ENCODE measurements at places on chromosomes 12 and 14.

- DNase-seq: no peak
Measured at GRCh38 chr12:607541-608001, 55.7 kb downstream of the NINJ2 start.

DNA sequence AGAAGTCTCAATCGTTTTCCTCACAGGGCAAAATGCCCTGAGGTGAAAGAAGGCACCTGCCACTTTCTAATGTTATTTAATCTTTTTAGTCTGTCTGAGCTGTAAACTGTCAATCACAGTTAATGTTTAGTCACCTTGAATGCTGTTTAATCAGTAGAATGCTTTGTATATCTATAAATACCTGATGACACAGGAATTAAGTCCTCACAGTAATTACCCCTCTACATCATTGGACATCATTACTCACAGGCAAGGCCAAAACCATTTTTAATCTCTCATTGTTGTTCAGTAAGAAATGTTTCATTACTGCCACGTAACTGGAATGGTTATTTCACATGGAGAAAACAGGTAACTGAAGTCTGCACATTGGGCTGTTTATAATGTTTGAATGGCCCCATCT lies 178.8 kb downstream of the EXOC5 start:
- no peak for DNase-seq

- no peak for DNase-seq
Measured at GRCh38 chr14:49280566-49280965, 305.6 kb downstream of the RPS29 start.

- DNase-seq: no peak
Measured at GRCh38 chr12:69578283-69578682, 7.0 kb upstream of the CCT2 start.

DNA sequence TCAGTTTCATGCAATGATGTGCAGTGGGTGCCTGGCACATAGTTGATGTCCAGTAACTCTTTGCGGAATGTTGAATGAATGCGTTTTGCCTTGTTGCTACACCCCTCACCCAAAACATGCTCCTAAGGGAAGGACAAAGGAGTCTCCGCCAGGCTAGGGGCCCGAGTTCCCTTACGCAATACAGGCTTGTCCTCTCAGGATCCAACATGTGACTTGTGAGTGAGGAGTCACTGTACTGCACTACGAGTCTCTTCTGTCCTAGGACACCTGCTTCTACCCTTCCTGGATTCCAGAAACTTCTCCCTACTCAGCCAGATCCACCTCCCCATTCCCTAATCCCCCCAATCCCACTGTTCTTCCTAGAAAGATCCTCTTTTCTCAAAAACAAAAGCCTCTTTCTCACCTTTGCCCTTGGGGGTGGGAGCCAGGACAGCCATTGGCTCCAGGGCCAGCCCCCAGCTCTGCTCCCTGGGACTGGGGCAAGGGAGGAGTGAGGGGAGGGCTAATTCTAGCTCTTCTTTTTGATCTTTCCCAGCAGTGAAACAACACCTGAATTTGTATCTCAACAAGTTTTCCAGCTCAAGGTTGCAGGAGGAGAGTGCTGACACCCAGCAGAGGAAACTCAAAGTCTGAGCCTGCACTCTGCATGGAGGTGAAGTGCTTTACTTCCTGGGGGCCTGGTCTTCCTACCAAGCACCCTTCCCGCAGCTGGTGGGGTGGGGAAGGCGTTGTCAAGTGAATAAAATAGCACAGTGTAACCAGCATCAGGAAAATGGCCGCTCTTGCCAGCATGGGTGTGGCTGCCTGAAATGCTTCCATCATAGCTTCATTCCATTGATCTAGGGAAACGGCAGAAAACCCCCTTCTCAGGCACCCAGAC lies 3.4 kb upstream of the OTUB2 start:
- DNase-seq: no peak

- no peak for DNase-seq
Measured at GRCh38 chr14:30225176-30225575, 297.5 kb upstream of the PRKD1 start.

- DNase-seq: no peak
Measured at GRCh38 chr12:46487567-46488131, 115.1 kb upstream of the SLC38A2 start.

DNA sequence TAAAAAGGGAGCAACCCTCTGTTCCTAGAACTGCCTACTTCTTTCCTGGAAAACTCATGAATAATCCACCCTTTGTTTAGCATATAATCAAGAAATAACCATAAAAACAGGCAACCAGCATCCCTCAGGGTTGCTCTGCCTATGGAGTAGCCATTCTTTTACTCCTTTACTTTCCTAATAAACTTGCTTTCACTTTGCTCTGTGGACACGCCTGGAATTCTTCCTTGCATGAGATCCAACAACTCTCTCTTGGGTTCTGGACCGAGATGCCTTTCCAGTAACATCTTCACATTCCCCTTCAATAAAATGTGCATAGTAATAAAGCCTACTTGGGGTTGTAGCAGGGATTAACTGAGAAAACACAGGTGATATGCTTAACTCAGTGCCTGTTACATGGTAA lies 286.4 kb upstream of the AMIGO2 start:
- no peak for DNase-seq

GRCh38 chr12:113879658-113880057 lies 86.5 kb downstream of the RBM19 start:
- DNase-seq: no peak

- DNase-seq: no peak
Measured at GRCh38 chr14:86712727-86713126, 1182.8 kb downstream of the FLRT2 start.

GRCh38 chr14:90850487-90850886 lies 34.3 kb upstream of the TTC7B start:
- DNase-seq: peak; percentile 6

DNA sequence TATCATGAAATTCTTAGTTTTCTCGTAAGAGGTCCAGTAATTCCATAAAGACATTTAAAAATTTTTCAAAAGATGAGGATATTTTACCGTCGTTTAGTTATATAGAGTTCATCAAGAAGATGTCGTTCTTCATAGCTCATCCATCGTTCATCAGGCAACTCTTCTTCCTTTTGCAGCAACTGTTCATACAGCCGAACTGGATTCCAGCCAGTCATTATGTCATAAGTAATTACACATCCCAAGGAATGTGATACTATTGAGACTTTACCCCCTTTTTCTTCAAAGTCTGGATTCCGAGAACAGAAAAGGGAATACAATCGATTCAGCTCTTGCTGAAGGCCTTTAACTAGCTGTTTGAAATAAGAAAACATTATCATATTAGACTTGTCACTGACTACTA lies 90.3 kb downstream of the DDHD1 start:
- DNase-seq: no peak

- DNase-seq: peak; percentile 60
Measured at GRCh38 chr14:89399594-89400068, 17.4 kb downstream of the FOXN3 start.

DNA sequence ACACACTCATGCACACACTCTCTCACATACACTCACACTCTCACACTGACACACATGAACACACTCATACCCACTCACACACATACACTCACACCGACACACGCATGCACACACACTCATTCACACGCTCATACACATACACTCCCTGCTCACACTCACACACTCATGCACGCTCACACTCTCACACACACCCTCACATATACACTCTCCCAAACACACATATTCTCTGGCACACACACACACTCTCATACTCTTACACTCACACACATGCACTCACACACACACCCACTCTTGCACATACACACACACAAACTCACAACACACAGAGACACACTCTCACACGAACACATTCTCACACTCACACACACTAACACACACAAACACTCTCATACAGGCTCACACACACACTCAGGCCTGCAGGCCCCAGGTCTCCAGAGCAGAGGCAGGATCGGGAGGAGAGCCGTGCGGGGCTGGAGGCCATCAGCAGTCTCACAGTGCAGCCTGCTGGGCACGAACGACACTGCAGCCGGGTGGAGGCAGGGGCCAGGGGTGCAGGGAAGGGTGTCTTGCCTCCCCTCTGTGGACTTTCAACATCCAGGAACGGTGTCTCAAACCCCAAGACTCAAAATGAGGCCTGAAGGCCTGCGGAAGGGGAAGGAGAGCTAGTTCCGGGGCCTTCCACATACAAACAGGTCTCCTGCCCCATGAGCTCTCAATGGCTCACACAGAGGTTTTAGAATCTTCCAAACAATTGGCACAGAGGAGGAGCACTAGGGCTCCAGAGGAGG lies 148.7 kb downstream of the ANO2 start:
- DNase-seq: no peak

Measured in fibroblast of skin of left biceps (primary cell).